ENCODE measurements at places on chromosomes 1 and 21.

DNA sequence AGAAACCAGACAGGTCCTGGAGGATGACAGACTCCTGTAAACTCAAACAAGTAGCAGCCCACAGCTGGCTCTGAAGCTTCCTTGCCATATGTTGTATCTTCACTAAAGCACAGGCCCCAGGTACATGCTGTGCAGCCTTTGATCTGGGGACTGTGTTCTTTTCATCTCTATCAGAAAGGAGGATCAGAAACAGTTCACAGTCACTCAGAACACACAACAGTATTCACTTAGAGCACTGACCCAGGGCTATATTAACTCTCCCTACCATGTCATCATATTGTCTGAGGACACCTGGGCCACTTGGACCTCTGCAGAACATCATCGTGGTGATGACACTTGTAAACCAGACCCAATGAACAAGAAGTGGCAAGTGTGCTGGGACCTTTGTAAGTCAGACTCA, 222.0 kb downstream of the SETD4 start:
- DNase-seq, result no peak

GRCh38 chr1:215637041-215637573, 70.0 kb downstream of the KCTD3 start:
- DNase-seq, result peak; percentile 8

GRCh38 chr1:119101563-119101962, 38.9 kb downstream of the WARS2 start:
- DNase-seq, result no peak

- DNase-seq, result no peak
Observed at GRCh38 chr1:235851939-235852338, 14.8 kb downstream of the LYST start.

GRCh38 chr1:223109581-223110026, 33.4 kb downstream of the TLR5 start:
- no peak for DNase-seq

DNA sequence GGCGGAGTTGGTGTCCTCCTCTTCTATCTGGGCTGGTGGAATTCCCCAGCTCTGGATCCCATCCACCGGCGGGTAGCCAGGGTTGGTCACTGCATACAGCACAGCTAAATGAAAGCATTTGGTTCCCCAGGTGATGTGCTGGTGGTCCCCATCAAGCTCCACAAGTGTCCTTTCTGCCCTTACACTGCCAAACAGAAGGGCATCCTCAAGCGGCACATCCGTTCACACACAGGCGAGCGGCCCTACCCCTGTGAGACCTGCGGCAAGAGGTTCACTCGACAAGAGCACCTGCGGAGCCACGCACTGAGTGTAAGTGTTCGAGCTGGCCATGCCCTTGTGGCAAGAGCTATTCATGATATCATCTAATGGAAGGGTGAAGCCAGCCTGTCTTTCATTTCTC, 15.9 kb downstream of the ZBTB8B start:
- DNase-seq, result no peak

GRCh38 chr1:43071241-43071640, 100.8 kb downstream of the EBNA1BP2 start:
- no peak for DNase-seq

DNA sequence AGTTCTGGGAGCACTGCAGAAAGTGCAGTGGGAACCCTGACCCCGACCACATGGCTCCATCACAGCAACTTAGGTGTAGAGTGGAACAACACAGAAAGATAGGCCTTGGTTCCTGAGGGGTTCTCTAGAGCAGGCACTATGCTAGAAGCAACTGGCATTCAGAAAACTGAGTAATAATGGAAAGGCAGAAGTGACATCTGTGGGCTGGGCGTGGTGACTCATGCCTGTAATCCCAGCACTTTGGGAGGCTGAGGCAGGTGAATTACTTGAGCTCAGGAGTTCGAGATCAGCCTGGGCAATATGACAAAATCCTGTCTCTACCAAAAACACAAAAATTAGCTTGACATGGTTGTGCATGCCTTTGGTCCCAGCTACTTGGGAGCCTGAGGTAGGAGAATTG, 5.3 kb downstream of the MRPS15 start:
- peak; percentile 30 for DNase-seq
